ENCODE measurements at places on chromosomes 1 and 21. TPM values are rescaled to one million over a fixed set of nuclear protein-coding genes. Genes with fewer than 3 reads are reported as not detected.

The OR2T29 gene
- not detected for total RNA-seq

The STX12 gene
- 23.3 TPM for total RNA-seq

The EFNA3 gene
- 0.75 TPM for total RNA-seq

The IPO9 gene
- 13.0 TPM for total RNA-seq

The ACKR1 gene
- total RNA-seq, result 17.2 TPM

The GSTM1 gene
- 273 TPM for total RNA-seq

The SLC30A2 gene
- under 0.01 TPM for total RNA-seq

The UBL4B gene
- total RNA-seq, result not detected

The PIP5K1A gene
- total RNA-seq, result 16.7 TPM

The HCRTR1 gene
- total RNA-seq, result not detected

The NUDT17 gene
- total RNA-seq, result 2.1 TPM

The PRDM2 gene
- total RNA-seq, result 9.6 TPM

GRCh38 chr1:46442317-46443161 is 47.1 kb upstream of the DMBX1 start:
- peak; percentile 90 for DNase-seq

DNA sequence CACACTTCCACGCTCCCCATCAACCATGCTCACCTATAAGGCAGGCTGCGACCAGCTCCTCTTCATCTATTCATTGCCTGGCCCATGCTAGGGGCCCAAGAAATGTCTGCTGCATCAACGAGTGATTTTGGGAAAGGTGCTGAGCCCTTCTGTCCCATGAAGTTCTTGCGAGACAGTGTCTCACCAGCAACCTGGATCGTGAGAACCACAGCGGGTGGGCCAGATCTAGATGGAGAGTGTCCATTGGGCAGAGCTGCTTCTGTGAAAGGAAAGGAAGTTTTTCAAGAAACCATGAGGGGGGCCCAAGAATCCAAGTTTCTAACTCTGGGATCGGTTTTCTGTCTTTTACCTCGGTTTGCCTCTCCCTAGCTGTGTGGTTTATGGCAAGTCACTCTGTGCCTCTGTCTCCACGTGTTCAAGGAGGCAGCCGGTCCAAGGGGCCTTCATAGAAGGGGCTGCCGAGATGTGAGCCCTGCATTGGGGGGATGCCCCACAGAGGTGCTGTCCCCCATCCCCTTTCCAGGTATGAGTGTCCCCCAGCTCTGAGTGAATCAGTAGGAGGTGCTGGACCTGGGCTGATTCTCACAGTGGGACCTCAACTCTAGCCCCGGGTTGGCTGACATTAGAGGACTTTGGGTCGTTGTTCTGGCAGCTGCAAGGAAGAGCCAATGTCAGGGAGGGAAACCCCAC is 8.3 kb upstream of the PADI1 start:
- no peak for DNase-seq

- no peak for DNase-seq
These were observed 90.1 kb downstream of the PKN2 start for GRCh38 chr1:88774151-88774556.

GRCh38 chr1:62358665-62359373 is 39.6 kb upstream of the KANK4 start:
- no peak for DNase-seq

DNA sequence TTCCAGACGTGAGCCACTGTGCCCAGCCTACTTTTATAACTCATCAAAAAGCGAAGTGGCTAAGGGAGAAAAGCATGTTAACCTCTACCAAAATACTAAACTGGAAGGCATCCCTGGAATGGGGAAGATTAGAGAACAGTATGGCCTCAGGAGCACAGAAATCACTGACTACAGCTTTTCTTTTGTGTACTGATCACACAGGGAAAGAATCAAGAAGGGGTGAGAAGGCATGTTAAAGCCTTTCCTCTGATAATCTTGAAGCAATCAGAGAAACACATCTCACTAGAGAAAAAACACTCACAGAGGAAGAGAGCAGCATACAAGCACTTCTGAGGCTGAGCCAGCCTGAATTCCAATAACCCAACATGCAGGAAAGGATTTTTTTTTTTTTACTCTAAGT is 10.7 kb downstream of the PCAT6 start:
- DNase-seq, result no peak

- DNase-seq, result no peak
These were observed 50.3 kb downstream of the ARHGEF16 start for GRCh38 chr1:3504822-3505153.

- no peak for DNase-seq
These were observed 120.4 kb upstream of the RAB4A start for GRCh38 chr1:229150518-229150917.

DNA sequence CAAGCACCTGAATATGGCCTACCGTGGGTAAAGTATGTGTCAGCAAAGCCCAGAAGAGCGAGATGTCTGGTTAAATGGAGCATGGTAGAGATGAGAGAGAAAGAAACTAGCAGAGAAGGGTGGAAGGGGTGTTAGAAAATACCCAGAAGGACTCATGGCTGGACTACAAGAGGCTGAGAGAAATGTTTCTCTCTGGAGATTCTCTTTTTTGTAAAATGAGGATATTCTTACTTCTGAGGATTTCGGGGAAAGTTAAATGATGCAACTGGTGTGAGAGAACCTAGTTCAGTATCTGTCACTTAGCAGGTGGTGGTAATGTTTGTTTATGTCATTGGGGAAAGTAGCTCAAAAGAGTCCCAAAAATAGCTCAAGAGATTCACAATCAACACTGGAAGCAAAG is 7.2 kb upstream of the EPS15 start:
- DNase-seq, result no peak

GRCh38 chr1:218346391-218347204 is 1.5 kb downstream of the TGFB2 start:
- DNase-seq, result no peak

GRCh38 chr1:153465811-153466636 is 5.6 kb upstream of the S100A7 start:
- peak; percentile 61 for DNase-seq

DNA sequence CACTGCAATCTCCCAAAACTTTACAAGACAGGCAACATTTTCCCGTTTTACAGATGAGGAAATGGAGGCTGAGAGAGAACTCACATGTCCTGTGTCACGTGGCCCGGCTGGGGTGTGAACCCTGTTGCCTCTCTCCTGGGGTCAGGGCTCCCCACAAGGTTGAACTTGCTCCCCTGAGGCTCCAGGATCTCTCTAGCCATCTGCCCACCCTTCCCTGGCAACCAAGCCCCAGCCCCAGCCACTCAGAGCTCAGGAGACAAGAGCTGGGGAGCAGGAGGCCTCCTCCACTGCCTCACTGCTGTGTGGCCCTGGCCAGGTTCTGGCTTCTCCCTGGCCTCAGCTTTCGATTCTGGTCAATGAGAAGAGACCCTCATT is 11.8 kb downstream of the LAPTM5 start:
- no peak for DNase-seq

DNA sequence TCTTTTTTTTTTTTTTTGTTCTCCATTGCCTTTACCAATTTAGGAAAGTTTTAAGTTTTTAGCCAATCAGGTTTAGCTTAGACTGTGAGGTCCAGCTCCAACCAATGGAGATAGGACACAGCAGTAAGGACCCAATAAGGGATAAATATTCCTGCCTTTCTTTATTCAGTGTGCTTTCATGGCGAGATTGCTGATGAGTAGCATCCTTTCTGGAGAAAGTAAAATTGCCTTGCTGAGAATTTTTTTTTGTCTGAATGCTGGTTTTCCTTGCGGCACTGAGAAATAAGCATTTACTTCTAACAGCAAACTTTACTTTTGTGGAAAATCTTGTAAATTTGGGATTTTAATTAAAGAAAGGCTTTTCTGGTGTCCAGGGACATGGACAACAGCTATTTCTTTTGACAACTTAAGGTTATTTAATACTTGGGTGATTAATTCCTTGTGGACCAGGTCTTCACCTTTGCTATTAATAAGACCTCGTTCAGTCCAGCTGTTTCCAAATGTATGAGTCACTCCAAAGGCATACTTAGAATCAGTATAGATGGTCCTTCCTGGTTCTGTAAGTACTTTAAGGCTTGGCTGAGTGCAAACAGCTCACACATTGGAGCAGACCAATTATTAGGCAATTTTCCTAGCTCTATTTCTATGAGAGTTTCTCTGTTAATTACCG is 54.1 kb downstream of the SERINC2 start:
- DNase-seq, result no peak

GRCh38 chr1:223039990-223040389 is 103.1 kb downstream of the TLR5 start:
- no peak for DNase-seq

DNA sequence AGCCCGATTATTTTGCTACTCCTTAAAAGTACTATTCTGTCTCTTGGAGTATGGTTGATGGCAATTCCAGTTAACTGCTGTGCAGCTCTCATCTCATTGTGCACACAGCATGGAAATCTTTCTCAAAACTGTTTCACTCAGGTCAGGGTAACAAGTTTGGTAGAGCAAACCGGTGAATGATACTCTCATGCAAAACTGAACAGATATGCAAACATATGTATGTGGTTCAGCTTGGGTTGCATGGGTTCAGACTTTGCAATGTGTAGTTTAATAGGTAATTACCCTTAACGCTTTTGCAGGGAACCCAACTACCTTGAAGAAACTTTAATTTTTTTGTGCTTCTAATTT is 2.2 kb downstream of the GADD45A start:
- DNase-seq, result no peak

DNA sequence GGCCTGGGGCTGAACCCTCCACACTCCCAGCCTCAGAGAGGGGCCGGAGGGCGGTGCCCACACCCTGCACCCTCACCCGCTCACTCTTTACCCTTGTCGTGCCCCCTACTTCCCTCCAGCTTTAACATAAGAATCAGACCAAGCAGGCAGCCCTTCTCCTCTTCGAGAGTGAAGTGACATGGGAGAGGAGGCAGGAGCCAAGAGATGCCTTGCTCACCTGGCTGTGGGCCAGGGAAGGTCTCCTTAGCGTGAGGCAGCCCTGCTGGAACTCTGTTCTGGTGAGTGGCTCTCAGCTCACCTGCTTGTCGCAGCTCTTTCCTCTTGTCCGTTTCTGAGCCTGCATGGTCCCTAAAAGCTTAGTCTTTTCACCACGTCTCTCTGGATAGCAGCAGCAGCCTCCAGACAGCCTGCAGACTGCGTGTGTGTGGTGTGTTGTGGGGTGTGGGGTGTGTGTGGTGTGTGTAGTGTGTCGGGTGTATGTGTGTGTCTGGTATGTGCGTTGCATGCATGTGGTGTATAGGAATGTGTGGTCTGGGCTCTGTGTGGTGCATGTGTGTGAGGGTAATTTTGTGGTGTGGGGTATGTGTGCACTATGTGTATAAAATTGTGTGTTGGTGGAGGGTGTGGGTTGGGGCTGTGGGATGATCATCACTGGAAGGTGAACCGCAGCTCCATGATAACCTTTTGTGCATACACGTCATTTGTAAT is 86.7 kb downstream of the CCDC185 start:
- DNase-seq, result no peak

- DNase-seq, result peak; percentile 73
These were observed 32.3 kb downstream of the SLC66A1 start for GRCh38 chr1:19344372-19344810.

DNA sequence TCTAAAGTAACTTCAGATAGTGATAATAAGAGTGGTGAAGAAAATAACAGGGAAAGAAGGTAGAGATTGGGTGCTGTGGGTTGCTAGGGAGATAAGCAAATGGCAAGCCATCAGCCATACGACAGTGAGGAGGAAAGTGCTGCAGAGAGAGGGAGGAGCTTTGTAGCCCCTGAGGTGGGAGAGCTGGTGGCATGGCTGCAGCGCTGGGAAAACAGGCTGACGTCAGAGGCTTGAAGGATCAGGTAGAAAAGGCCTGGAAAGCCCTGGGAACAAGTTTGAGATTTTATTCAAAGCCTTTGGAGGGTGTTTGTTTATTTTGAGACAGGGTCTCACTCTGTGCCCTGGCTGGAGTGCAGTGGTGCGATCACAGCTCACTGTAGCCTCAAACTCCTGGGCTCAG is 109.5 kb downstream of the NMNAT2 start:
- no peak for DNase-seq

- no peak for DNase-seq
These were observed 119.2 kb downstream of the TM2D1 start for GRCh38 chr1:61605607-61606321.

- no peak for DNase-seq
These were observed 7.0 kb downstream of the PCP4 start for GRCh38 chr21:39874206-39874605.

- no peak for DNase-seq
These were observed 15.7 kb downstream of the HSD11B1 start for GRCh38 chr1:209720326-209720725.

DNA sequence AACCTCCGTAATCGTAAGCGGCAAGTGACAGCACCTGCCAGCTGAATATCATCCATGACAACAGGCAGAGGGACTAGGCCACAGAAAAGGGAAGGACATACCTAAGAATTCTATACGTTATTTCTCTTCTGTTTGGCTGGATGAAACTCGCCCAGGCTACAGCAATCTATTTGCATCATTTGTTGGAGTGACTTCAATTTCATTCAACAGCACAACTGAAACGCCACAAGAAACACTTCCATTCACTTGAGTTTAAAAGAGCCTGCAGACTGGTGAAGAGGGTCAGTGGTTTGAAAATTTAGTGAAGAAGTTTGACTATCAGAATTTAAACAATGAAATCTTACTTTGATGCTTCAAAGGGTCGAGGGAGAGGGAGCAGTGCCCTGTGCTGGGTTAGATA is 378.7 kb downstream of the LMO4 start:
- DNase-seq, result no peak

GRCh38 chr1:61120998-61121397 is 38.6 kb downstream of the NFIA start:
- DNase-seq, result no peak

DNA sequence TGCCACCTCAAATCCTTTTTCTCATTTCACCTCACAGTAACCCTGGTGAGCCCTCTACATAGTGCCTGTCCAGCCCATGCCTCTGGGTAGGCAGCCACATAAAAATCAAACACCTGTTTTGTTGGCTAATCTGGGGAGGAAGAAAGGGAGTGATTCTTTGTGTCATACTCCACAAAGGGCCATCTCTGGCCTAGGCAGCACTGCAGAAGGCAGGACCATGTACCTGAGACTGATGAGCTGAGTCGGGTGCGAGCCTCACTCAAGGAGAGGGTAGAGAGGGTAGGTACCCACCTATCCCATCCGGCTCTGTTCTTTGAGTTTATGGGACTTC is 7.8 kb downstream of the TUFT1 start:
- no peak for DNase-seq

GRCh38 chr1:175116210-175116798 is 48.7 kb downstream of the TNN start:
- no peak for DNase-seq

DNA sequence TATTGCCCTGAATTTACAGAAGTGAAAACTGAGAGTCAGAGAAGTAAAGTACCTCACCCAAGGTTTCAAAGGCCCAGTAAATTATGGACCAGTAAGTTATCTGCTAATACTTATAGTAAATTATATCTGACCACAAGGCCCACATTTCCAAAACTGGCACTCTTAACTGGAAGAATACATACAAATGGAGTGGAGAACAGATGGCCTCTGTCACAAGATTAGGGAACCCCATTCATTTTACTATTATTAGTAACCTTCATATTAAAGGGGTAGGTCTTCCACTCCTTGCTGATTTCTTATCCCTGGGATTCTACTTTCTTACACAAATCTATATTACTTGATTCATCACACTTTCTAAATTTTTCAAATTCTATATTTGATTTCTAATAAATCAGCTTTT is 588.8 kb downstream of the NEGR1 start:
- DNase-seq, result no peak
